ENCODE measurements at places on chromosomes 12 and 14.

DNA sequence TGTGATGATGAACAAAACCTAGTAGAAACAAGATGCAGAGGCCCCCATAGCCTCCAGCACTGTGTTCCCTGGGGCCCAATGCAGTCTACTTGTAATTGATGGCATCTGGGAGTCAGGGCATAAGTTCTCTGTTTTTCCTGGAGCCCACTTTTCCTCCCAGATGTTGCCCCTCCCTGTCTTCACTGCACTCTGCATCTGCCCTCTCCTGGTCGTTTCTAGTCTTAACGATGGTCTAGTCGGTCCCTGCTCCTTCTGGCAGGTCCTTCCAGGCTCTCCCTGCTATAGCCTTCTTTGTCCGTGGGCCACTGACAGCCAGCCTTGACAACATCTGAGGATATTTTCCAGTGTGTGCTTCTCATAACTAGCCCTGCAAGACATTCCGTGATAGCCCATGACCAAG, 208.3 kb downstream of the GXYLT1 start:
- DNase-seq, result no peak

DNA sequence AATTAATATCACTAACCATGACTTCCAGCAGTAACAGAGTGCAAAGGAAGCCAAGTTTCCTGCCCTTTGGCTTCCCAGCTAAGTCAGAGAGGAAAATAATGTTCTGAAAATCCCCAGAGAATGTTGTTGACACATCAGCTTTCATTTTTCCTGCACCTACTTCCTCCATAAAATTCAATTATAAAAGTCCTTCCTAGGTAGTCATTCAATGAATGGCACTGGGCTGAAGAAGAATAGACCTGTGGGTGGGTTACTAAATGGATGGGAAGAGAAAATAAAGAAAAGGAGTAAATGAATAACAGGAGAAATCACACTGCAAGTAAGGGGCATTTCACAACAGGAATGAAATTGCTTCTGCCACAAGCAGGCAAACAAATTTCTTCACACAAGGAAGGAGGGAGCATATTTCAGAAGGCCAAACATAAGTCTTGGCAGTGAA, 73.2 kb upstream of the MDM1 start:
- no peak for DNase-seq

DNA sequence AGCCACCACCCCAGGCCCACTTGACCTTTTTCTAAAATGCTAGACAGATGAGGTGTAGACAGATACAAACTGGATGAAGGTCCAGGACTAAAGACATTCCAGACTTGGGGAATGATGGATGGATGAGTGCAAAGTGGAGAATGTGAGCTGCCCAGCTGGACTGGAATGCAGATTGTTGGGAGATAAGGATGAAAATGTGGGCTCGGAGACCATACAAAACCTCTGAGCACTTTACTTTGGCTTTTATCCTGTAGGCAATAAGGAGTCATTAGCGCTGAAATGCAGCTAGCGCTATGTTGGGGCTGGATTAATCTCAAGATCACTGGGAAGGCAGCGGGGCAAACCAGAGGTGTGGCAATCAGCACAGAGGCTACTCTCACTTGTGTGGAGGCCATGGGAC, 64.7 kb upstream of the GNPNAT1 start:
- no peak for DNase-seq

DNA sequence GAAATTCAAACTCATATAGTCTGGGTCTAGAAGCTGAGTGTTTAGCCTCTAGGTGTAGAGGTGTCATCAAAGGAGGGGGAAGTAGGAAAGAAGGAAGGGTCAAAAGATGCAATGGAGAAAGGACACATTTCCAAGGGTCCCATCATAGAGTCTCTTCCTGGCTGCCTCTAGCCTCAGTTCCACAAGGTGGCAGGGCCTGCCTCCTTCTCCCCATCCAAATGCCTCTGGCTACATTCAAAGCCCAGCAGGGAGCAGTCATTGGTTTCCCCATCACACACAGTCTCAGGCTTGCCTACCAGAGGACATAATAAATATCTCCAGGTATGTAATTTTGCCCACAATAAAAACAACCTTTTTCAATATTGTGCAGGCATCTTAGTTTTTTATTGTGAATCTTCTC, 2.1 kb upstream of the CCT2 start:
- DNase-seq, result no peak

DNA sequence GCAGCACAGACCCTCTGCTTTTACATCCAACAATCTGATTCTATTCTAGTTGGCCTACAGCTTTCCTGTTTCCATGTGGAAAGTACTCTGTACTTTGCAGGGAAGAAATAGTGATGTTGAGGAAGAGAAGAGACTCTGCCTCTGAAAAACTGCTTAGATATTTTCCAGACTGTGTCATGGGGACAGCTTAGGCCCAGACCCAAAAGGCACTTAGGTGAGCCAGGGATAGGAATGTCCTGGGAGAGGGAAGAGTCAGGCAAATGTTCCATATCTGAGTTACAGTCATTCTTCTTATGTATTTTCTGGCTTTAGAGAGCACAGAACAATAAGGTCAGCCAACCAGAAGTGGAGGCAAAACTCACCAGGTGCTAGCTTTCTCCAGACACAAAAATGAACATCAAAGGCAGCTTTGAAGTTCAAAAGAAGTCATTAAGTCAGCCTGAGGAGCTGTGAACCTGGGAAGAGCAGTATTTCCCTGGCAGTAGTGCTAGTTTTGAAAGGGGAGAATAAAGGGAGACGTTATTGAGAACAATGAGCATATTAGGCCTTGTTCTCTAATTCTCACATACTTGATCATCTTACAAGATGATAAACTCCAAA, 199.7 kb upstream of the LMNTD1 start:
- DNase-seq, result no peak

DNA sequence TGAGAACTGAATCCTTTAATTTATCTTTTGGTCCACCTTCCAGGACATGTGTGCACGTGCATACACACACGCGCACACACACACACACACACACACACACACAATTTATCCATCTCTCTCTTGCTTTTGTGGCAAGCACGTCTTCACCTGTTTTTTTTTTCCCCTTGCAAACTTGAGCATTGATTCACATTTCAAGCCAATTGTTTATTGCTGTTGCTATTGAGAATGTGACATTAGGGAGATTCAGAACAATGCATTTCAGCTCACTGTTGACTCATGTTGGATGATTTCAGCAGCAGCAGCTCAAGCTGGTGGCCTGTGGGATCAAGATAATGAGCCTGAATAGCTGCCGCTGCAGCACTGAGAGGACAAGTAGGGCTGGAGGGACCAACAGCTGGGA, 128.9 kb downstream of the SNAPC1 start:
- DNase-seq, result no peak

DNA sequence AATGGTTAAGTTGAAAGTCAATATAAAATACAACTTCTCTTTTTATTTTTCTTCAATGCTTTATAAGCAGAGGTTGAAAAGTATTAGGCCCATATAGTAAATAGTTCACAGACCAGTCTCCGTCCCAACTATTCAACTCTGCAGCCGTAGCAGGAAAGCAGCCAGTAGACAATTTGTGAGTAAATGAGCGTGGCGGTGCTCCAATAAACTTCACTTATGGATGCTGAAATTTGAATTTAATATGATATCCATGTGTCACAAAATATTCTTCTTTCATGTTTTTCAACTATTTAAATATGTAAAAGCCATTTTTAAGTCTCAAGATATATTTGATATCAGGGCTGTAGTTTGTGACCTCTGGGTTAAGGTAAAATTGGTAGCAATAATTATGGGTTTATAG, 17.7 kb downstream of the LIN7A start:
- no peak for DNase-seq
